ENCODE measurements at places on chromosomes 4 and X.

- DNase-seq, result no peak
Measured at GRCh38 chrX:135985973-135986310, 707 bp downstream of the SLC9A6 start.

- DNase-seq, result no peak
Measured at GRCh38 chrX:86322913-86323312, 174.7 kb downstream of the DACH2 start.

DNA sequence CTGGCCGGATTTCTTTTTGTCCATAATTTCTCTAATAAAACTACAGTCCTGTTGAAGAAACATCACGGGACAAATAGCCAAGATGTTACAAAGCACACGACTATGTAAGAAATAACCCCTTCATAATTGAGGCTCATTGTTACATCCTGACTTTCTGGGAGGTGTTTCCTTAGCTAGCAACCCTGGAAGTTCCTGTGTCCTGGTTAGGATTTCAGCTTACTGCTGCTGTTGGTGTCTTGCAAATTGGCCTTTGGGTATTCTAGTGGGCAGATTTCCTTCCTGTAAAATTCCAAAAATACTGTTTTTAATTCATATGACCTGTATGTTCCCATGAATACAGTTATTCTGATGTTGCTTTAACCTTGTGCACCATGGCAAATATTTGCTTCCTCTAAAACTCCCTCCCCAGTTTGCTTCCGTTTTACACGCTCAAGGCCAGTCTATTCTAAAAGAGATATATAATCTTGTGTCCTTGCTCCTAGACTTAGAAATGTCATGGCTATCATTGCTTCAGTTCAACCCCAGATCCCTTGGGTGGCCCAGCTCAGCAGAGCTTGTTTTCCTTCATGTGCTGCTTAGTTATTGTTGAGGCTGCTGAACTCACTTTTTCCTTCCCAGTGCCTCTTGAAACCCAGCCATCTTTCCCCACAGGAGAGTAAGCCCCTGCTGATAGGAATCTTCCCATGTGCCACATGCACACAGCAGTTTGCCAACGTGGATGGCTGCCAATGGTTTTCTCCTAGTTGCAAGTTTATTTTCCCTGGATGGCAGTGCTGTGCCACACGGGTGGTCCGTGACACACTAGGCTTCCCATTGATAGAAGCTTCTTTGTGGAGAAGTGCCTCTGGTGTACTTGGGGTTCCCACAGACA lies 75.8 kb downstream of the TSPAN7 start:
- DNase-seq, result no peak

GRCh38 chr4:171928336-171928735 lies 115.1 kb downstream of the GALNTL6 start:
- no peak for DNase-seq
